ENCODE measurements at places on chromosomes 6 and 20.

- DNase-seq, result no peak
These were observed 37.9 kb downstream of the NEDD9 start for GRCh38 chr6:11194356-11195218.

GRCh38 chr6:170046791-170047626, 243.9 kb downstream of the DLL1 start:
- DNase-seq, result no peak

DNA sequence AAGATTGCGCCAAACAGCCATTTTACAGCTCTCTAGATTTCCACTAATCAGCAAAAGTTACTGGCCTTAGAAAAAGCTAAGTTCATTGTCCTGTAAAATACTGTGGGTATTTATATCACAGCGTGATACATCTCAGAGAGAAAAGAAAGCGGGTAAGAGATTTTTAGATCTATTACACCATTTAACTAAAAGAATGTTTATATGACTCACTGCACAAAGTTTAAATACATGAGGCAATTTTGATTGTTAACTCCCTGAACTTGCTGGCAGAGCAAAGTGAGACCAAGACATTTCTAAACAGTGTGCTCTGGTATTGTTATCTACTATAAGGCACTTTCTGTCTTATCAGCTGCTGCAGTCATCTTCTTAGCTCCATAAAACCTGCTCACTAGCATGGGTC, 314.3 kb downstream of the EPHA7 start:
- DNase-seq, result no peak

GRCh38 chr6:35168461-35168861, 27.3 kb upstream of the TCP11 start:
- DNase-seq, result no peak

DNA sequence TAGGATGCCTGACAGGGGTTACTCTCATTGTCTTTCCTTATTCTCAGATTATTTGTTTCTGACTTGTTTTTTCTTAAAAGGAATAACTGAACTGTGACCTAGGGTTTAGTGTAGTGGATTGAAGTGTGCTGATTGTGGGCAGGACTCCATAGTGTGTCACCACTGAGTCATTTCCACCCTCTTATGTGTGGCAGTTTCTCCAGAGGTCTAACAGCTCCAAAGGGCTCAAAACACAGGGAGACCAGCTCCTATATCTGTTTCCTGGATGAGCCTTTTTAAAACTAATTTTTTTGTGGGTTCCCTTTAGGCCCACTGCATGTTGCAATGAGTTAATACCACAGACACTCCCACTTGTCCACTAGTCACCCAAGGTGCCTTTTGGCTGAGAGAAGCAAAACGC, 951.1 kb upstream of the ADGRB3 start:
- DNase-seq, result no peak

- DNase-seq, result no peak
These were observed 21.6 kb downstream of the SPAG4 start for GRCh38 chr20:35637276-35637675.

- DNase-seq, result no peak
These were observed 1347.5 kb upstream of the ADGRB3 start for GRCh38 chr6:67287566-67287965.

DNA sequence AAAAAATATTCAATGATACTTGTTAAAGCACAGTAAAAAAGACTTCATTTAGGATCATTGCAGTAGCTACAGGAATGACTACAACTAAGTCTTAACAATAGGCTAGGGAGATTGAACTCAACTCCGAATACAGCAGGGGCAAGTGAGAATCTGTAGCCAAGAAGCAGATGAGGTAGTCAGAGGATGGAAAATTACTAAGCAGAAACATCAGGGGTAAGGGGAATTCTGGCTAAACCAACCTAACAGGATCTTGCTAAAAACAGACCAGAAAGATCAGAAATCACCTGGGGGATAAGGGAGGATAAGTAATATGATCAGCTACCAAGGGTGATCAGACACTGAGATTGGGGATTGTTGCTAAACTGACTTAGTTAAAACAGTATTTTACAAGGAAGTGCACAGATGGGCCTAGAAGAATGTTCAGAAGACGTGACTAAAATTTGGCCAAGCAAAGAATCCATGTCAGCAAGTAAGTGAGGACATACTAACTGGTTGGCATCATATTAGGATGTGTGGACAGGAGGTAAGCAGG, 217.5 kb downstream of the TENT5A start:
- DNase-seq, result no peak

DNA sequence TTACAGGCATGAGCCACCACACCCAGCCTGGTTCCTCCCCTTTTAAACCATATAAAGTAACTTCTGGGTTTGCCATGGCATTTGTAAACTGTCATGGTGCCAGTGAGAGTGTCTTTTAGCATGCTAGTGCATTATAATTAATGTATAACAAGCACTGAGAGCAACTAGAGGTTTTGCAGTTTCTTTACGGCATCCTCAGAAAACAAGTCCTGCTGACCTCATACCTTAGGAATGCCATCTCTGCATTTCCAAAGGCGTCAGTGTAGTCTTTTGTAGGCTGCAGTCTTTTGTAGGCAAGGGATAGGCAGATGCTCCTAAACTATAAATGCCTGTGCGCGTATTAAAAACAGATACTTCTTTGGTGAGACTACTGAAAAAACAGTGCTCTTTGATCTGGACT, 75.0 kb upstream of the EZR start:
- DNase-seq, result peak; percentile 86

DNA sequence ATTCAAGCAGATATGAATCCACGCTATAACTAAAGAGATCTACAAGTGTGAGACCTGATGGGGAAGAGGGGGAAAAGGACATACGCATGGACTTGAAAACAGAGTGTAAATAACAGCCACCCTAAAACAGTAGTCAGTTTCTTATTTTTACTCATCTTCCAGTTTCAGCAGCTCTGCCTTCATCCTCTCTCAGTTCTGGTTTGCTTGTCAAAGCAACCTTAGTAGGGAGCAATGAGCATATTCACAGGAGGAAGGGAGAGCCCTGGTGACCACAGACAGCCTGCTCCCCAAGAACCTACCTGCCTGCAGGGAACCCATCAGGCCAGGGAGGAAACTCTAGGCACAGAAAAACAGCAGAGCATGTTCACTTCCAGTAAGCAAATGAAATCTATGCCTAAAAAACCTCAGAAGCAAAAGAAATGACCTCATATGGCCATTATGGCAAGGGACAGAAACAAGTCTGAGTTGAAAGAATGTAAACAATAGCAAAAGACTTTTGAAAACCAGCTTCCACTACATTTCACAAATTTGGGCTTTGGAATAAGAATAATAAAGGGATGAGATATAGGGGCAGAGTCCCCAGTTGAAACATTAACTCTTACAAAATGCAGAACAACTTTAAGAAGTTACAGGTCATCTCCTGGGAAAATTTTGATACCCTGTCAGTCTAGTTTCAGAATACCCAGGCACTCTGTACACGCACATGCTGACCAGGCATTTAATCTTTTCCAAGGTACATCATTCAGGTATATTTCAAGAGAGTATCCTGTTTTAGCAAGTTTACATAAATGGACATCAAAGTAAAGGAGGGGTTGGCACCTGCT, 120.8 kb upstream of the BCLAF1 start:
- no peak for DNase-seq

DNA sequence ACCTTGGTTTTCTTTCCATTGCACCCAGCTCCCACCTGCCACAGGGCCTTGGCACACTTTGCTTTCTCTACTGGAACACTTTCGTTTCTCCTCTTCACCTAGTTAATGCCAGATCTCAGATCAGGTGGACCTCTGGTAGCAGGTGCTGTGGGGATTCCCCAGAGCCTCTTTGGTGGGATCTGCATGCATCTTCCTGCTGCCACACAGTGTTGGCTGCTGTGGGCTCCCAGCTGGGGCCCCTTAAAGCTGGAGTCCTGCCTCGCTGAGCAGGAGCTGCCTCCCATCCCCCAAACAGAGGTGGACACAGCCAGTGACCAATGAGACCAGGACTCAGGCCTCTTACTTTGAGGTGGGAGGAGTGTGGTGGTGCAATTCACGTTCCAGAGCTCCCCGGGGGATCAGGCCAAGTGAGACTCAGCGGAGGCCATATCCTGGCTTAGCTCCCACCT, 28.4 kb downstream of the CEBPB start:
- DNase-seq, result peak; percentile 38

- no peak for DNase-seq
These were observed 41.6 kb upstream of the CARMIL1 start for GRCh38 chr6:25237579-25237978.

- no peak for DNase-seq
These were observed 25.1 kb downstream of the GLP1R start for GRCh38 chr6:39073471-39074355.

Data from ELF-1 (cell line).